ENCODE measurements at places on chromosomes 12 and 14. TPM values are rescaled to one million over a fixed set of nuclear protein-coding genes. Genes with fewer than 3 reads are reported as not detected.

The SLC7A7 gene
- 17.4 TPM for total RNA-seq

The HPD gene
- not detected for total RNA-seq

The CCDC196 gene
- total RNA-seq, result 1.6 TPM

The PLA2G1B gene
- total RNA-seq, result not detected

The DYNC1H1 gene
- 370 TPM for total RNA-seq

The SELPLG gene
- total RNA-seq, result 5.1 TPM

The SMOC1 gene
- 0.55 TPM for total RNA-seq

The EFS gene
- total RNA-seq, result 1.1 TPM

The MDGA2 gene
- total RNA-seq, result not detected

The OTX2 gene
- not detected for total RNA-seq

The IL22 gene
- total RNA-seq, result not detected

The C14orf93 gene
- 13.2 TPM for total RNA-seq

The ACOT6 gene
- total RNA-seq, result not detected

The CD9 gene
- 766 TPM for total RNA-seq

The PLEKHD1 gene
- total RNA-seq, result 0.14 TPM

The ARHGAP9 gene
- total RNA-seq, result 6.4 TPM

The IGFBP6 gene
- 24.5 TPM for total RNA-seq

The SDR39U1 gene
- 40.8 TPM for total RNA-seq

The LRP1-AS gene
- total RNA-seq, result not detected

The PAPLN gene
- 2.8 TPM for total RNA-seq

The MAP1LC3B2 gene
- total RNA-seq, result 1.9 TPM

The SMIM41 gene
- total RNA-seq, result 0.31 TPM

The TAS2R20 gene
- 1.7 TPM for total RNA-seq

The RAB3IP gene
- 37.3 TPM for total RNA-seq

The RASSF8 gene
- total RNA-seq, result 15.7 TPM

The CDCA3 gene
- total RNA-seq, result 10.5 TPM

The NXPH4 gene
- total RNA-seq, result not detected

The KLRB1 gene
- total RNA-seq, result 3.2 TPM

The KRT80 gene
- total RNA-seq, result 1.1 TPM

The OR9K2 gene
- not detected for total RNA-seq

The OR11H12 gene
- not detected for total RNA-seq

The MYO1A gene
- 281 TPM for total RNA-seq

The KRT83 gene
- not detected for total RNA-seq
